Activated CD4-positive, alpha-beta memory T cell treated with anti-CD3 and anti-CD28 coated beads for 36 hours (primary cell): ENCODE measurements at places on chromosomes 3 and 15. TPM values are rescaled to one million over a fixed set of nuclear protein-coding genes. Genes with fewer than 3 reads are reported as not detected.
A peak's percentile ranks its signal among the peaks of the same experiment; 100 is the strongest.

Gene SPESP1
- 1.5 TPM for total RNA-seq

DNA sequence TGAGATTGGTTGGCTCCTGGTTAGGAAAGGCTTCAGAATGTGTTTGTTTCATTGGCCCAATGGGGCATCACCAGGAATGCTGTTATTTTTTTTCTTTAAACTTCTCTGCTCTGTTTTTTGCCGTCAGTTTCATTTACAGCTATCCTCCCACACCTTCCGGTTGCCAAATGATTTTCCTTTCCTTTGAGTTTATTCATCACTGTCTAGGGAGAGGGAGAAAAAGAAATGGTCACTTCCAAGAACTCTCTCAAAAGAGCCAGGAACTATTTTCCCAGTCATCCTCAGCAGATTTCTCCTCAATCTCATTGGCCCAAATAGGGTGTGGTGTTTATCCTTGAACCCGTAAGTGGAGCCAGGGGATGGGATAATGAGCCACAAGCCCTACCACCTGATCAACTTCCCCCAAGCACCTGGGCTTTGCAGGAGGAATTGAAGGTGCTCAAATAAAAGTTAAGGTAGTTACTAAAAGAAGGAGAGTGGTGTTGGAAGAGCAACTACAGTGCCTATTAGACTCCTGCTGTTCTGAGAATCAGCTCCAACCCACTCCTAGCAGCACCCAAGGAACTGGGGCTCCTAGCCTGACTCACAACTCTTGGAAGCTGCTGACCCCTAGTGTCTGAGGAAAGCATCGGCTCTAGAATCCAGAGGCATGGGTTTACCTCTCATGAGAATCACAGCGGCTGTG, 183.8 kb upstream of the IL12A start:
- DNase-seq = peak; percentile 49
- no peaks in the 10 kb centered on the region for H3K36me3 ChIP-seq
- peaks cover 2% of the 10 kb centered on the region for H3K27me3 ChIP-seq
- no peaks in the 10 kb centered on the region for H3K4me1 ChIP-seq
- H3K27ac ChIP-seq = no peak overlapping the region

DNA sequence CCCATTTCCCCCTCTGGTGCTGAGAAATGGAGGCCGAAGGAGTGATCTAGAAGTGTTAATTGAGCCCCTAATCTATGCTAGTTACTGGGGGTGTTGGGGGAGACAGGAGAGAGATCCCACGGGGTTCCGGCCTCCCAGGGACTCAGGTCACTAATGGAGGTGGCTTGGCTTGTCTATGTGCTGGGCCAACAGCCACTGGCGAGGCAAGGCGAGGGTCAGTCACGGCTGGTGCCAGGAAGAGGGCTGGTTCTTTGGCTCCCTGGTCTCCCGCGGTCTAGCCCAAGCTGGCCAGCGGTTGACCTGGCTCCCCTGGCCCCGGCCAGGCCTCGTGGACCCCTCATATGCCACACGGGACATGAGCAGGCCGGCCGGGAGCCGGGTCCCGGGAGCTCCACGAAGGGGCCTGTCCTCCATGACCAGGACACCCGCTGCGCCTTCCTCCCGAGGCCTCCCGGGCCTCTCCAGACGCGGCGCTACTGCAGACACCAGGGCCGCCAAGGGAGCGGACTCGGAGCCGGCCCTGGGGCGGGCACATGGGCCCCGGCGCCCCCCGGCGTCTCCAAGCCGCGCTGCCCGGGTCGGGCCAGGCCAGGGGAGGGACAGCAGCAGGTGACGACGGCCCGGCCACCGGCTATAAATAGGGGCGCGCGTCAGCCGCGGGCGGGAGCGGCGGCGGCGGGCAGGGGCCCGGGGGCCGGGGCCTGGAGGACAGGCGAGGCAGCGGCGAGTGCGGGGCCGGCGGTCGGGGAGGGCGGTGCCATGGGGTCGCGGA, at the start of gene ALPK3:
Gene ALPK3, plus strand, starts transcription at position 663 of the 772 bp plus-strand sequence. Its CDS starts 97 bp downstream, at position 760.
- no peaks in the 10 kb centered on the region for H3K36me3 ChIP-seq
- no peak within 1 kb of the TSS for H3K4me3 ChIP-seq
- DNase-seq = no peak
- peaks cover 8% of the 10 kb centered on the region for H3K4me1 ChIP-seq

DNA sequence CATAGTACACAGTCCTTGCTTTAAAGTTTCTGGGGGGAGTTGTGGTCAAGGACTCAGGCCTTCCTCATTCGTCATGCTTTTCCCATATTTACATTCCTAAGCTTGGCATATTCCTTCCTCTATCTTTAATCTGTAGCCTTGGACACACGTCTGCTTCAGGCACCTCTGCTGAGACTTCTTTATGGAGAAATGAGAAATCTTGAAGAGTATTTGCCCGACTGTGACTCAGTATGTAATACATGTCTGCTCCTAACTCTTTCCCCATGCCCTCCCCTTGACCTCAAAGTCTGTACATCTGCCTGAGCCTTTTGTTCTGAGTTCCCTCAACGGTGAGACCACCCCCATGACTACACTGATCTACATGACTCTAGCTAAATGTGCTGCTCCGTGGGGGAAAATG, 246.1 kb downstream of the SI start:
- no peaks in the 10 kb centered on the region for H3K36me3 ChIP-seq
- H3K27ac ChIP-seq = no peak overlapping the region
- DNase-seq = no peak
- no peaks in the 10 kb centered on the region for H3K27me3 ChIP-seq
- no peak overlapping the region for H3K4me3 ChIP-seq

GRCh38 chr15:76159282-76159681, 99.5 kb downstream of the TMEM266 start:
- peaks cover 3% of the 10 kb centered on the region for H3K27me3 ChIP-seq
- no peak overlapping the region for H3K27ac ChIP-seq
- H3K4me3 ChIP-seq = no peak overlapping the region
- DNase-seq = no peak
- peaks cover 7% of the 10 kb centered on the region for H3K4me1 ChIP-seq

Gene IQCF5
- not detected for total RNA-seq

Gene C3orf49
- total RNA-seq = not detected

DNA sequence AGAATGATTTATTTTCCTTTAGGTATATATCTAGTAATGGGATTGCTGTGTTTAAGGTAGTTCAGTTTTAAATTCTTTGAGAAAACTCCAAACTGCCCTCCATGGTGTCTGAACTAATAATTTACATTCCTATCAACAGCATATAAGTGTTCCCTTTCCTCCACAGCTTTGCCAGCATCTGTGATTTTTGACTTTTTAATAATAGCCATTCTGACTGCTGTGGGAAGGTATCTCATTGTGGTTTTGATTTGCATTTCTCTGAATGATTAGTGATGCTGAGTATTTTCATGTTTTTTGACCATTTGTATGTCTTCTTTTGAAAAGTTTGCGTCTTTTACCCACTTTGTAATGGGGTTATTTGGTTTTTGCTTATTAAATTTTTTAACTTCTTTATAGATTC, 571.6 kb upstream of the CCDC54 start:
- peaks cover 1% of the 10 kb centered on the region for H3K27me3 ChIP-seq
- H3K4me3 ChIP-seq = no peak overlapping the region
- H3K36me3 ChIP-seq = no peaks in the 10 kb centered on the region
- H3K4me1 ChIP-seq = no peaks in the 10 kb centered on the region
- no peak for DNase-seq
- no peak overlapping the region for H3K27ac ChIP-seq

GRCh38 chr3:79175870-79176269, 591.9 kb downstream of the ROBO1 start:
- H3K27me3 ChIP-seq = no peaks in the 10 kb centered on the region
- no peak overlapping the region for H3K27ac ChIP-seq
- H3K4me1 ChIP-seq = no peaks in the 10 kb centered on the region
- no peak for DNase-seq
- no peaks in the 10 kb centered on the region for H3K36me3 ChIP-seq
- H3K4me3 ChIP-seq = no peak overlapping the region

GRCh38 chr15:74785194-74786032, 3.5 kb downstream of the CSK start:
- H3K27me3 ChIP-seq = no peaks in the 10 kb centered on the region
- peak; percentile 76 for DNase-seq
- H3K4me3 ChIP-seq = peak overlapping the region; percentile 90

Gene DZIP1L
- total RNA-seq = not detected

DNA sequence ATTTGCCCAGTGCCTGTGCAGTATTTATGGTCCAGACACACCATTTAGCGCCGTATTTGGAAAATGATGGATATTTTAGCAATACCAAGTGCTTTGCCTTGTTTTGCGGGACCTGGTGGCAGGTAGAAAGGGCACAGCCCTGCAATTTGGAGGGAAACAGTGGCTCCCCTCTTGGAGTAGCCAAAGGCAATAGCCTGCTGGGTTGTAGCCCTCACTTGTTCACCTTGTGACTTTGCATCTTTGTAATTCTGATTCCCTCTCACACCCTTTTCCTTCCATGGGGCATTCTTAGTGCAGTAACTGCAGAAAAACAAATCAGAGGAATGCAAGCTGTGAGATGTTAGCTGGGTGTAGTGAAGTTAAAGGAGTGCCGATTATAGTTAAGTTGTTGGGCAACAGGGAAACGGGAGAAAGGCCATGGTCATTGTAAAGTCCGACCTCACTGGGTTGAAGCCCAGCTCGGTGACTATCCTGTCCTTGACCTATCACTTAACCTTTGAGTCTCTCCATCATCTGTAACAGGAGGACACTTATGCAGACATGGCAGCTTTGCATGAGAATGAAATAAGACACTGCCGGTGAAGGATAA, 131.0 kb upstream of the KLHL25 start:
- H3K4me3 ChIP-seq = no peak overlapping the region
- peaks cover 3% of the 10 kb centered on the region for H3K27me3 ChIP-seq
- no peak for DNase-seq

DNA sequence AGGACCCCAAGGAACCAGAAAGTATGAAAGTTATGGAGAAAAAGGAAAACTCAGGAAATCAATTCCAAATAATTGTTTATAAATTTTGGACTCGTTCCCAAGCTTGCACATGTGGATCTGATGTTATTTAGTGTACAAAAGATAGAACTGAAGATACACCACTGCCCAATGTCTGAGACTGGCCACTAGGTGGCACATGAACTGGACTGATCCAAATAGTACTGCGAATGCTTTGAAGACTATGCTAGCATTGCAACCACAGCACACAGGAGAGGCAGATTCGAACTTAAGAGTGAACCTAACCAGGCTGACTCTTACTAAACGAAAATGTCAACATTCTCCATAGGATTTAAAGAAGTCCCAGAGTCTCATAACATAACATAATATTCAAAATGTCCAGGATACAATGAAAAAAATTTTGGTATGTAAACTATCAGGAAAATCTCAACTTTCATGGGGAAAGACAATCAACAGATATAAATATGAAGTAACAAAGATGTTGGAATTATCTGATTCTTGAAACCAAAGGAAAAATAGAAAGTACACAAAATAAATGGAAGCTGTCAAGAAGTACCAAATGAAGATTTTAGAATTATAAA, 596.7 kb downstream of the FGF12 start:
- no peaks in the 10 kb centered on the region for H3K4me1 ChIP-seq
- no peak overlapping the region for H3K4me3 ChIP-seq
- no peak overlapping the region for H3K27ac ChIP-seq
- H3K27me3 ChIP-seq = no peaks in the 10 kb centered on the region
- H3K36me3 ChIP-seq = no peaks in the 10 kb centered on the region

DNA sequence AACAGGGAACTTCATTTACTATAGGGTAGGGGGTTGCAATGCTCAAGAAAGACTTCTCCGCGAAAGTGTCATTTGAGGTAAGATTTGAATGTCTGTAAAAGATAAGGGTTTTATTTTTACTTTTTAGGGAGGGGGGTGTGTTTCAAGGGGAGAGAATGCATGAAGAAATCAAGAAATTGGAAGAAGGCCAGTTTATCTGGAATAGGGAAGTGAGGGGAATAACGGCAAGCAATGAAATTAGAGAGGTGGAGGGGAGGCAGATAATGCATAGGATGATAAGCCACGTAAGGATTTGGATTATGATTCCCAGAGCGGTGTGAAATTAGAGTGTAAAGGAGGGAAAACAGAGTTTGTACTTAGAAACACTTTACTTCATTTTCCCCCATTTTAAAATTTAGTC, 63.0 kb upstream of the MB21D2 start:
- no peak overlapping the region for H3K4me3 ChIP-seq
- no peak for DNase-seq
- no peaks in the 10 kb centered on the region for H3K4me1 ChIP-seq
- no peak overlapping the region for H3K27ac ChIP-seq

Gene GAP43
- not detected for total RNA-seq

DNA sequence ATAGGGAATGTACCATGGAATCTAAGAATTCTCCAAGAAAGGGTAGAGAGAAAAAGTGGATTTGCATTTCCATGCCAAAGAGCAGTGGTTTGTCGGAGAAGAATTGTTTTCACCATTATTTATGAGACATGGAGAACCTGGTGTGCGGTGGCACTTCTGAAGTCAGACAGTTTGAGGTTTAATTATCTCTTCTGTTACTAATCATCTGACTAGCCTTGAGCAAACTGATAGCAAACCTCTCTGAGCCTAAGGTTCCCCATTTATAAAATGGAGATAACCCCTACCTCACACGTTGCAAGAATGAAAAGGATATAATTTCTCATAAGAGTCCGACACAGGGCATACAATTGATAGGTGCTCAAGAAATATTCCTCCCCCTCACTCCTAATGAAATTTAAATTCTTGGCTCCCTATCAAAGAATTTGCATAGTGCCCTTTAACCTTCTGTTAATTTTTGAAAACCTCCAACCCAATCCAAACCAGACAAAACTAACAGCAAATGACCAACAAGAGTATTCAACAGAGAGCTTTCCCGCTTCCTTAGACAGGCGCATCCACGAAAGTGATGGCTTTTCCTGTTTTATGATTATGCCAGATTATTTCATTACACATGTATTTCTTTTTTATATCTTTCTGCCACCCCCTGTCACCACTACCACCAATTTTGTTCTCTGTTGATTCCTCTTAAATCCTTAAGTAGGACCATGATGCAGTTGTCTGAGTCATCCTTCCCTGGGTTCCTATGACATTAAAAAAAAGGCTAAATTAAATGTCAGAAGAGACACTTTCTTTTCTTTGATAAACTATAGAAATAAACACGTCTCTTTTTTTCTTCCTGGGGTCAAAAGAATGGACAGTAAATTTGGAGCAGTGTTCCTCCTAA, 28.5 kb downstream of the TMEM212 start:
- H3K4me3 ChIP-seq = no peak overlapping the region
- peaks cover 6% of the 10 kb centered on the region for H3K27me3 ChIP-seq
- H3K27ac ChIP-seq = no peak overlapping the region
- peaks cover 4% of the 10 kb centered on the region for H3K4me1 ChIP-seq
- no peaks in the 10 kb centered on the region for H3K36me3 ChIP-seq
- no peak for DNase-seq
